NCI-H2171 (cell line): ENCODE measurements at places on chromosomes 3 and 15.

DNA sequence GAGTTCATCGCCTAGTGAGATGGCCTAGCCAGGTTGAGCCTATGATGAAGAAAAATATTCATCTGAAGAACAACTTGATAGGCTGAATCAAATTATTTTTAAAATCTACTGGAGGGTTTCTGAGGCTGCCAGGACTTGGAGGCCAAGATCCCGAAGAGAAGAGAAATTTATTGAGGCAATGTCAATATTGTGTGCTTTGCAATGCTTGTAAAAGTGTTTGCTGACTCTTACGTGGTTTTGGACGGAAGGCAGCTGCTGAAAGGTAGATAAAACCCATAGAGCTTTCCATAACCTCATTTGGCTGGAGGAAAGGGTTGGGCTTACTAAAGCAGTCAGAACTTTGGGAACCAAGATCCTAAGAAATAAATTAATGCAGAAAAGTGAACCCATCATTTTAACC, 361.0 kb upstream of the IL12A start:
- DNase-seq = no peak

DNA sequence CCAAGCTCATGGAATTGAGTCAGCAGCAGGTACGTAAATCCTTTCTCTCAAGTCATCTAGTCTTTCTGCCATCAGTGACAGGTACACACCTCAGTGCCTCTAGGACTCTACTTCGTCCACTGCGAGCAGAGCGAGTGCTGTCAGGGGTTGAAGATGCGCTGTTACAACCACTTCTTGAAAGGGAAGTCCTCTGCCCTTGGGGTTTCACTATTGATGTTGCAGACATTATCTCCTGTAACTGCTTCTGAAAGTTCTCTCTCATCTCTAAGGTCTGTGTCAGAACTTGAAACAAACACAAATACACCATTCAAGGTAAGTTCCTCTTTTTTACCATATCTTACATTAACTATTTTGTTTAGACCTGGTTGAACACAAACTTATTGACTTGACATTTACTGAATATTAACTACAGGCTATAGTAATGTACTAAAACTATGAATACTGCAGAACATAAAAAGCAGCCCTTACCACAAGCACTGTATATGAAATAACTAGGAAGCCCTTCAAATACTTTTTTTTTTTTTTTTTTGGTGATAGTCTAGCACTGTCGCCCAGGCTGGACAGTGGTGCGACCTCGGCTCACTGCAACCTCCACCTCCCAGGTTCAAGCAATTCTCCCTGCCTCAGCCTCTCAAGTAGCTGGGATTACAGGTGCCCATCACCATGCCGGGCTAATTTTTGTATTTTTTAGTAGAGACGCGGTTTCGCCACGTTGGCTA, 41.5 kb downstream of the TOPBP1 start:
- DNase-seq = no peak

- DNase-seq = no peak
Measured at GRCh38 chr3:182964179-182964578, 16.2 kb downstream of the DCUN1D1 start.

DNA sequence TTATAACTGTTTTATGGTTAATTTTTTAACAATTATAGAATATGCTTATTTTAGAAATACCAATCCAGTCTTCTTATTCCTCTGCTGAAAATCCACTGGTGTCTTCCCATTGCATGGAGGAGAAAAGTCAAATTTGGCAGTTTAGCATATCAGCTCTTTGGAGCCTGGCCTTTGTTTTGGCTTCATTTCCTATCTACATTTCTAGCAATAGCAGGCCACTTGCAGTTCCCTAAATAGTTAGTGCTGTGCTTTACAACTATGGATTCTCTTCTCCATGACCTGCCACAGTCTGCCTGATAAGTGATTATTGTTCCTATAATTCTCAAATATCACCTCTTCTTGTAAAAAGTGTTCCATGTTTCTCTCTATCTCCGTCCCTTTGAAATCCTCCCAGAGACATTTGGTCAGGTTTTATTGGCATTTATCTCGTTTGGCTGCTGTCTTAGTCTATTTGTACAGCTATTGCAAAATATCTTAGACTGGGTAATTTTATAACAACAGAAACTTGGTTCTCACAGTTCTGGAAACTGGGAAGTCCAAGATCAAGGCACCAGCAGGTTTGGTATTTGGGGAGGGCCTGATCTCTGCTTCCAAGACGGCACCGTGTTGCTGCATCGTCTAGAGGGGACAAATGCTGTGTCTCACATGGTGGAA, 8.2 kb upstream of the SEC22A start:
- no peak for DNase-seq

- no peak for DNase-seq
Measured at GRCh38 chr15:54560417-54560816, 582.2 kb downstream of the UNC13C start.

DNA sequence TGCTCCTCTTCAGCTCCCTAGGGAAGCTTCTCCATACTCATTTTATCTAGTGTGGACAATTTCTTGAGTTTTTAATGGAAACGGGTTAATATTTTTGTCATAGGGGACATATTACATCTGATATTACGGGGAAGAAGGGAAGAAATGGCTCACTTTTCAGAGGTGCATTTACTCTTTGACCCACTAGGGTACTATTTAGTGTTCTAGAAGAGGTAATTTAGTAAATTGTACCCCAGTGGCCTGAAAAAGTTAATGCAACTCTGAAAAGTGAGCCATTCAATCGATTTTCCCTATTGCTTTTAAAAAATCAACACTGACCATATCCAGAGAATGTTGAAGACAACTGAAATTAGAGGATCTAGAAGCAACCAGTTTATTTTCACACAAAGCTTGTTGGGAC, 71.2 kb downstream of the MAP2K5 start:
- DNase-seq = no peak

- no peak for DNase-seq
Measured at GRCh38 chr3:13712682-13713180, 163.8 kb downstream of the FBLN2 start.

- DNase-seq = no peak
Measured at GRCh38 chr15:31476236-31476810, 149.7 kb downstream of the KLF13 start.

- no peak for DNase-seq
Measured at GRCh38 chr3:120642368-120642948, 39.6 kb downstream of the HGD start.

GRCh38 chr3:60957541-60957940, 293.7 kb downstream of the FHIT start:
- no peak for DNase-seq

- DNase-seq = no peak
Measured at GRCh38 chr15:58701376-58701775, 48.1 kb downstream of the ADAM10 start.

- DNase-seq = no peak
Measured at GRCh38 chr15:91304786-91305185, 204.7 kb downstream of the SV2B start.

- DNase-seq = no peak
Measured at GRCh38 chr3:56930706-56931105, 129.0 kb upstream of the ARHGEF3 start.

DNA sequence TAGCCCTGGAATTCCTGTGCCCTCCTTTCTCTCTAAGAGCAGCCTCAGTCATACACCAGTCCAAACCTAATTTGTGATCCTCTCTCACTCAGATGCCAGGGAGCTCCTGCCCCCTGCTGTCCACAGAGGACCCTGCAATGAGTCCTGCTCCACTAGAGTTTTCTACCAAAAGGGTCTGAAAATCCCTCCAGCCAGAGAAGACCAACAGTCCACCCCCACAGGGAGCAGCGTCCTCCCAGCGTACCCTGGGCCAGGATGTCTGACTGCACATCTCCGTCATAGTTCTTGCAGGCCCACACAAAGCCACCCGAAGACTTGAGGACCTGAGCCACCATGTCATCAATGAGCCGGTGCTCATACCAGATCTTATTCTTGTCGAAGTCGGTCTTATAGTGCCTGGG, 15.4 kb downstream of the IDH2 start:
- no peak for DNase-seq

- no peak for DNase-seq
Measured at GRCh38 chr3:71035314-71035713, 548.2 kb downstream of the FOXP1 start.

DNA sequence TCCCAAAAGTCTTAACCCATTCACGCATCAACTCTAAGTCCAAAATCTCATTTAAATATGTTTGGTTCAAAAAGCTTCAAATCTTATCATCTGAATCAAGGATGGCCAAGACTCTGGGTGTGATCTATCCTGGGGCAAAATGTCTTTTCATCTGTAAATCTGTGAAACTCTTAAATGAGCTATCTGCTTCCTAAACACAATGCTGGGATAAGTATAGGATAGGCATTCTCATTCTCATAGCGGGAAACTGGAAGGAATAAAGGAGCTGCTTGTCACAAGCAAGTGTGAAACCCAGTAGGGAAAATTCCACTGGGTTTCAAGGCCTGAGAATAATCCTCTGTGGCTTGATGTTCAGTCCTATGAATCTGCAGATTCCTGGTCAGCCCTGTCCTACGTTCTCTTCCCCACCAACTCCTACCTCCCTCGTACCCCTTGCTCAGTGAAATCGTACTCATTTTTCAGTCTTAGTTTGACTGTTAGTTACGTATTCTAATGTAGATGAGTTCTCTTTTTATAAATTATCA, 156.7 kb downstream of the EPHA3 start:
- DNase-seq = no peak

GRCh38 chr3:32239307-32240158, 1.1 kb downstream of the CMTM8 start:
- no peak for DNase-seq

DNA sequence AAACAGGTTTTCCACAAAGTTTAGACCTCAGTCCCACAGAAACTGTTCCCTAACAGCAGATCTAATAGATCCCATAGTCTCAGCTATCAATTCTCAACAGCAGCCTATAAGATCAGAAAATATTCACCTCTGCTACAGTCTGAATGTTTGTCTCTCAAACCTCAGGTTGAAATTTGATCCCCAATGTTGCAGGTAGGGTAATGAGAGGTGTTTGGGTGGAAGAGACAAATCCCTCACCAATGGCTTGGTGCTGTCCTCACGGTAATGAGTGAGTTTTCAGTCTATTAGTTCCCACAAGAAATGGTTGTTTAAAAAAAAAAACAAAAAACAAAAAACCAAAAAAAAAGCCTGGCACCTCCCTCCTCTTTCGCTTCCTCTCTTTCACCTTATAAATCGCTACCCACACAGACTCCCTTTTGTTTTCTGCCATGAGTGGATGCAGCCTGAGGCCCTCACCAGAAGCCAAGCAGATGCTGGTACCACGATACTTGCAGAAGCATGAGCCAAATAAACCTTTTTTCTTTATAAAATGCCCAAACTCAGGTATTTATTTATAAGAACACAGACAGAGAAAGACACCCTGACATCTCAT, 14.2 kb downstream of the ZNF280D start:
- DNase-seq = peak; percentile 3

GRCh38 chr3:34396956-34397355, 598.5 kb downstream of the PDCD6IP start:
- DNase-seq = no peak

GRCh38 chr3:126151562-126152302, 28.7 kb downstream of the ALDH1L1 start:
- no peak for DNase-seq

GRCh38 chr15:76776480-76776879, 128.7 kb downstream of the SCAPER start:
- no peak for DNase-seq

DNA sequence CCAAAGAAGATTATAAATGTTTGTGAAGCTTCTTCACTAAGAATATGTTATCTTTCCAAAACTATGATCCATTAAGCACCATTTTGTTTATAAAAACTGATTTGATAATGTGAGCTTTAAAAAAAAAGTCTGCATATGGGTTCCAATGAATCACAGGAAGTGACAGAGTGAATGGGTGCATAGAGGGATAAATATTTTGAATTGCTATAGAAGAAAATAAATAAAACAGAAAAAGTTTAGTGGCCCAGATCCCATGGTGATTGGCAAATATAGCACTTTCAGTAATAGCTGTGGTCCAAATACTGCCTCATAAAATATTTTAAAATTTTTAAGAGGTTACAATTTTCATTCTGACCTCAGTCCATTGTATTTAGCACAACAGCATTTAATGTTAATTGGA, 19.2 kb downstream of the CPA3 start:
- no peak for DNase-seq

DNA sequence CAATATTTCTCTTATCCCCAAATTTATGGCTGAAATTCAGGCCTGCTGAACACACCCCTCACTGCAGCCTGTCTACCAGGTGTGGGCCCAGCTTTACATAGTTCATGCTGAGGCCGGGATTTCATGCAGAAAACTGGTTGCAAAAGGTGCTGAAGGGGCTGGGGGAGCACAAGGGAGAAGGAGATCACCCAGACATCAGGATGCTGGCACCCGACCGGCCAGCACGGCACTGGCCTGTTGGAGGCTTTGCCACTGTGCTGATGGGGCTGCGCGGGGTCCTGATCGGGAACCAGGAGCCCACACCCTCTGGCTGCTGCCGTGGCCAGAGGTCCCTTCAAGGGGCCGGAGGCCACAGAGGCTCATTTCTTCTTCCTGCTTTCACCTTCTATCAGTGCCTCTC, 177.9 kb upstream of the C2CD4B start:
- no peak for DNase-seq

DNA sequence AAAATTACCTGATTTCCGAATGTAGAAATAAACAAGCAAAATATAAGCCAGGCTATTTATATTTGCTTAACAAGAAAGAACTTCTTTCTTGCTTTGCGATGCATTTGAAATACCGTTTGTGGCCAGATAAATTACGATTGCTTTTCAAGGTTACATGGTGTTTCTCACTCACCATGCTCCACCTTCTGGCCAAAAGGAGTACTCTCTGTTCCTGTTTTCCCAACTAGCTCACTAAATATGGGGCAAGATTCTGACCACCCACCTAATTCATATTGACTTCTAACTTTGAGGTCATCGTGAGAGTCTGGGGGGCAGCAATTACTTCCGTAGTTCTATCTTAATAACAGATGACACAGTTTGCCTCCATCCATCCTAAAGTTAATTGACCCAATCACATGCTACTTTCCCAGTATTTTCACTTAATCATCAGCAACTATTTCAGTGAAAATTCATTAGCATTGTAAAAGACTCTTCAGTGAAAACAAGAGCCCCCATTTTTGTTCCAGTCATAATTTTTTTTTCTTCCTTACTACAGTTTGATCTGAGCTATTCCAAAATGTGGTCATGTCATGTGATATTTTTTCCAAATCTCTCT, 25.9 kb downstream of the ACP3 start:
- no peak for DNase-seq

DNA sequence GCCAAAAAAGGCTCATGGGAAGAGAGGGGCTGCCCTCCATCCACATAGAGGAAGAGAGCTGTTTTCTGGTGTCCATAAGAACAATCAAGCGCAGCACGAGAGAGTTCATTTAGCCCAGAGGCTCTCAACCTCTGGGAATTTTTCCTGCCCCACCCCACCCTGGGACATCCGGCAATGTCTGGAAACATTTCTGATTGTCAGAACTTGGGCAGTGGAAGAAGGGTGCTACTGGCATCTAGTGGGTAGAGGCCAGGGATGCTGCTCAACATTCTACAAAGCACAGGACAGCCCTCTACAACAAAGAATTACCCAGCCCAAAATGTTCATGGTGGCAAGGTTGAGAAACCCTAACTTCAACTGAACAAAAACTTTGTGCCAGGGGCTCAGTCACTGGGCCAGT, 92.9 kb downstream of the RAB11A start:
- DNase-seq = no peak

GRCh38 chr3:55246033-55246432, 241.1 kb downstream of the WNT5A start:
- no peak for DNase-seq
